Hematopoietic multipotent progenitor cell treated with erythropoietin and hydrocortisone succinate and interleukin-3 and kit ligand, for 8 days (in vitro differentiated cells): ENCODE measurements at places on chromosomes 5 and 9.

DNA sequence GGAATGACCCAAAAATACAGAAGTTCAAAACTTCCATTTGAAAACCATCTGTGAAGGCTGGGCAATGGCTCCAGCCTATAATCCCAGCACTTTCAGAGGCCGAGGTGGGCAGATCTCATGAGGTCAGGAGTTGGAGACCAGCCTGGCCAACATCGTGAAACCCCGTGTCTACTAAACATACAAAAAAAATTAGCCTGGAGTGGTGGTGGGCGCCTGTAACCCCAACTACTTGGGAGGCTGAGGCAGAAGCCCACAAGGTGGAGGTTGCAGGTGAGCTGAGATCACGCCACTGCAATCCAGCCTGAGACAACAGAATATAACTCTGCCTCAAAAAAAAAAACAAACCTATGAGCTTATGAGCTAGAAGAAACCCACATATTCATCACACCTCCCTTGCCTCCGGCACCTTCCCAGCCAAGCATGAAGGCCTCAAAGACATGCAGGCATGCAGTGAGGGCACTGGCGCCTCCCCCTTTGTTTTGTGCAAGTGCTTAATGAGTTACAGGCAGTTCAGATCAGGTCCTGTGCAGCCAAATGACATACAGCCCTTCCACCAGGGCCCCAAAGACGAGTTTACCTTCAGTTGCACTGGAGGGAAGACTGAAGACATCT is 9.9 kb downstream of the HNRNPH1 start:
- no peak for DNase-seq

- no peak for DNase-seq
These were observed 60.1 kb downstream of the SEMA6A start for GRCh38 chr5:116514421-116514970.

- no peak for DNase-seq
These were observed 1317.4 kb upstream of the CDH9 start for GRCh38 chr5:28355831-28356230.

GRCh38 chr5:35884191-35884769 is 27.6 kb downstream of the IL7R start:
- peak; percentile 68 for DNase-seq

DNA sequence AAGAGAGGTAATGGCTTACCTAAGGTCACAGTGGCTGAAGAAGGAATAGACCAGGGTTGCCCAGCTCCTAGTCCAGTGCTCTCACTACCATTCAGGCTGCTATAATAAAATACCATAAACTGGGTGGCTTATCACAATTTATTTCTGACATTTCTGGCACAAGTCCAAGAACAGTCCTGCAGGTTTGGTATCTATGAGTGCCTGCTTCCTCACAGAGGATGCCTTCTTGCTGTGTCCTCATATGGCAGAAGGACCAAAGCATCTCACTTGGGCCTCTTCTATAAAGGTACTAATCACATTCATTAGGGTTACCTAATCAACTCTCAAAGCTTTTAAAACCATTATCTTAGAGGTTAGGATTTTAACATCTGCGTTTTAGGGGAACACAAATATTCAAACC is 17.2 kb downstream of the STARD4 start:
- peak; percentile 86 for DNase-seq
